NCI-H1092 (cell line): ENCODE measurements at places on chromosomes 5 and 9.

- DNase-seq: no peak
Measured at GRCh38 chr5:153671653-153672346, 181.3 kb downstream of the GRIA1 start.

- no peak for DNase-seq
Measured at GRCh38 chr9:27460226-27461023, 63.7 kb upstream of the IFNK start.

GRCh38 chr9:99016681-99017387, 73.1 kb downstream of the COL15A1 start:
- no peak for DNase-seq

GRCh38 chr5:154722936-154723335, 32.2 kb upstream of the LARP1 start:
- no peak for DNase-seq

DNA sequence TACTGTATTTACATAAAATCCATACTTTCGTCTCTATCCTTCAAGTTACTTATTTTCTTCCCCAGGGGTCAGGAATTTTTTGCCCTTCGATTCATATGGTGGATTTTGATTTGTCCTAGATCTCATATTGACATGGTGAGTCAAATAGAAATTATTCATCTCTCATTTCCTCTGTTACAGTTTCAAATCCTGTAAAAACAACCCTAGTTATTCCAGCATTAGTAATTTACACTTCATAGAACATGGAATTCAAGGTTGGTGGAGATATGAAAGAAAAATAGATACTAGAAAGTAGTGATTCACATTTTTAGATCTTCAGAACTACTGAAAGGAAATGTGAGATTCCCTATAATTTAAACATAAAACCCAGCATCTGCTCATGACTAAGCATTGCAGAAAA, 1331.0 kb upstream of the CDH9 start:
- no peak for DNase-seq
